A172 (cell line): ENCODE measurements at places on chromosomes 12 and 14.

DNA sequence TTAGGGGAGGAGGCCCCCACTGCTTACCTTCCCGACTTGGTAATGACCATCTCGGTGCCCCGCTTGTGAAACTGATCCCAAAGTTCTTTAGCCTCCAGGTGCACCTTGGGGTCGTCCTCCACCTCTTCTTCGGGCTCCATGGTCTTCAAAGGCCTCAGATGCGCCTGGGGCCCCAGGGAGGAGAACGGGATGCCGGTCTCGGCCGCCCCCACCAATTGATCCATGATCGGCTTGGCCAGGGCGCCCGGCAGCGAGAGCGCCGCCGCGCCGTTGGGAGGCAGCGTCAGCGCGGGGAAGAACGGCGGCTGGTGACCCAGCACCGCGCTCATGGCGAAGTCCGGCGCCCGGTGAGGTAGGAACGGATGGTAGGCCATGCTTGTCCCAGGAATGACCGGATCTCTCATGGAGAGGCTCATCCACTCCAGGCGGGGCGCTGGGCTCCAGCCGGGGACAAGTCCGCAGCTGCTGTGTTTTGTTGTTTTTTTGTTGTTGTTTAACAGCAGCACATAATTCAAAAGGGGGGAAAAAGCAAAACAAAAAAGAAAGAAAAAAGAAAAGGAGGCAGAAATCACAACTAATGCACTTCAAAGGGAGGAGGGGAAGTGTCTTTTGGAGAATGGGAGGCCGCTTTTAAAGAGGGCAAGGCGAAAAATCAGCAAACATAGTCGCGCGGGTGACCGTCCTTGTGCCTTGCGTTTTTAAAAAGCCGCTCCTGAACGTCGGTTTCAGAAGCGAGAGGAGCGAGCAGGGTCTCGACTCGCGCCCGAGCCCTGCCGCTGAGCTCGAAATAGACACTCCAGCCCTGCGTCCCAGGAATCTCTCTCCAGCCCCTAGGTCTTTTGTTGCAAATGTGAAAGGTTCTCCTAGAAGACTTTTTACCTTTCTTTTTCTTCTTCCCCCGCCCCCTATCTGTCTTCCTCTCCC, 928 bp downstream of the TBX3 start:
- DNase-seq = peak; percentile 22

DNA sequence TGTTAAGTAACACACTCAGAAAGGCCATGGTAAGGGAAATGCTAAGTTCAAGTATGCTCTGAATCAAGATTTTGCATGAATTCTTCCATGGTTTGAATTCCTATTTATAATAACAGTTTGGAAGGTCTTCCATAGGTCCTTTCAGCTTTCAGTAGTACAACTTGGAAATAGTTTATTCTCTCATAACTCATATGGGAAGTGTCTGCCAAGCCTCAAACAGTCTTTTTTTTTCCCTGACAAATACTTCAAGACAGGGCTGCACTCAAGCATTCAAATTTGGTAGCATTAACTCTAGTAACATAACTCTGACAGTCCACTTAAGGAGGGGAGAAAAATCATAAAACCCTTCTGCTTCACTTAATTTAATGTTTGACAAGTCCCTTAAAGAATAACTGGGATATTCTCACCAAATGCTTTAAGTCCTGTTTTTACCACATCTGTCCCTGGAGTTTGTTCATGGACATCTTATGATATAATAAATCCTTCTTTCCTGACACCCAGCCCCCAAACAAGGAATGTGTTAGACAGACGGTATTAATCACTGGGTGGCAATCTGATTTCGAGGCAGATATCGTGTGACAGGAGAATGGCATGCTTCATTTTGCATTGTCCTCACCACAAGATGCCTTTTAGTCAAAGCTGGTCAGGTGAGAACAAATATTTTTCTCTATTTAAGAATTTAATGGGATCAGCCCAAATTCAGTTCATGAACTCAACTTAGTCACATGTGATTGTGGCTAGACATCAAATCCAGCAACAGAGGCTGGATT, 165.7 kb downstream of the BMP4 start:
- no peak for DNase-seq

DNA sequence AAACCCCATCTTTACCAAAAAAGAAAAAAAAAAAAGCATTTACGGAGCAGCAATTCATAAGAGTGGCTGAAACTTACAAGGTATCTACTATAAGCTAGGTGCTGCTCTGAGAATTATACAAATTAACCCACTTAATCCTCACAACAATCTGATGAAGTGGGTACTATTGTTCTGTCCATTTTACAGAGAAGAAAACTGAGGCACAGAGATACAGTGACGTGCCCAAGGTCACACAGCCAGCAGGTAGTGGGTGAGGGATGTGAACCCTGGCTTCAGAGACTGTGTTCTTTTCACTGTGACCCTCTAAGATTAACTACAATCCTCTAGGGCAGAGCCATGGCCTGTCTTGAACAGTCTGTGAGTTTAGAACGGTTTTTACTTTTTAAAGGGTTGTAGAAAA, 3.3 kb downstream of the DDX54 start:
- DNase-seq = no peak

GRCh38 chr14:38199739-38200138, 8.0 kb upstream of the SSTR1 start:
- DNase-seq = no peak

- DNase-seq = peak; percentile 96
These were observed 7.8 kb upstream of the TBPL2 start for GRCh38 chr14:55448141-55448614.

GRCh38 chr14:66311058-66311457, 175.1 kb upstream of the CCDC196 start:
- DNase-seq = no peak

GRCh38 chr14:102373110-102373509, 10.4 kb downstream of the TECPR2 start:
- no peak for DNase-seq

DNA sequence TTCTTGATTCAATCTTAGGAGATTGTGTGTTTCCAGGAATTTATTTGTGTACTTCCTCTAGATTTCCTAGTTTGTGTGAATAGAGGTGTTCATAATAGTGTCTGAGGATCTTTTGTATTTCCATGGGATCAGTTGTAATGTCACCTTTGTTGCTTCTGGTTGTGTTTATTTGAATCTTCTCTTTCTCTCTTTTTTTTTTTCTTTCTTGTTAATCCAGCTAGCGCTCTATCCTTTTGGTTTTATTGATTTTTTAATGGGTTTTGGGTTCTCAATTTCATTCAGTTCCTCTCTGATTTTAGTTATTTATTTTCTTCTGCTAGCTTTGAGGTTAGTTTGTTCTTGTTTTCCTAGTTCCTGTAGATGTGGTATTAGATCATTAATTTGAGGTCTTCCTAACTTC, 242.5 kb downstream of the SEC23A start:
- DNase-seq = no peak

DNA sequence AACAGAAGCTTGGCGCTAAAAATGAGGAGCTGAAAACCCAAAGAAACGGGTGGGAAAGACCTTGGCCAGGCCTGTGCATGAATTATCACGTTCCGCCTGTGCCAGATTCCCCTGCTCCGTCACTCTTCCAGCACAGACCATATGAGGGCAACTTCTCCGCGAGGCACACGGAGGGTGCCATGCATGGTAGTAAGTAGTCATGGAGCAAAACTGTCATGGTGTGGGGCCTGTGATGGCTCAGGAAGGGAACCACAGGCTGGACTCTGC, 148.2 kb downstream of the ANO2 start:
- DNase-seq = no peak

DNA sequence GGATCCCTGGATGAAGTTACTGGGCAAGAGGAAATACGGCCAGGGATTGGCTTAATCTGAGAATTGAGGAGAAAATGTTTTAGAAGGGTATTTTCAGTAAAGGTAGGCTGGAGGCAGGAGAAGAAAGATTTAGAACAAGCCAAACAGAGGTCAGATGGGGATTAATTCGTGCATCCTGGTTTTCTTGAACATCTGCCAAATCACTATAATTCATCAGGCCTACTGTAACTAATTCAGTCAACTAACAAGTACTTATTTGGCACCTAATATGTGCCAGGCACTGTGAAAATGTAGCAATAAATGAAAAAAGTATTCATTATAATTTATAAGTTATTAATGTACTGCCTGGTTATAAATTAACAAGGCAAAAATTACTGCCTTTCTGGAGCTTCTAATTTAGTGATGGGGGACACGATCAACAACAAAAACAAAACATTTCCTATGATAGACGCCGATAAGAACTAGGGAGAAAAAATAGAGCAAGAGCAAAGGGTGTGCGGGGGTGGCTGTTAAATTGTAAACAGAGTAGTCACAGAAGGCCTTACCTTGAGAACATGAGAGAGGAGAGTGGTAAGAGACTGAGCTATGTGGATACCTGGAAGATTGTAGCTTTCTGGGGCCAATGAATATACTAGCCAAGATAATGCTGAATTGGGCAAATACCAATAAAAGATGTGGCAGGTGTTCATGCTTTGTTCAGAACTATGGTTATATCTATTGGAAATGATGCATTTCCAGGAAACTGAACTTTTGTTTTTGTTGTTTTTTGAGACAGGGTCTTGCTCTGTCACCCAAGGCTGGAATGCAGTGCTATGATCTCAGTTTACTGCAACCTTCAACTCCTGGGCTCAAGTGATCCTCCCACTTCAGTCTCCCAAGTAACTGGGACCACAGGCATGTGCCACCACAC, 34.0 kb downstream of the DUSP16 start:
- no peak for DNase-seq

DNA sequence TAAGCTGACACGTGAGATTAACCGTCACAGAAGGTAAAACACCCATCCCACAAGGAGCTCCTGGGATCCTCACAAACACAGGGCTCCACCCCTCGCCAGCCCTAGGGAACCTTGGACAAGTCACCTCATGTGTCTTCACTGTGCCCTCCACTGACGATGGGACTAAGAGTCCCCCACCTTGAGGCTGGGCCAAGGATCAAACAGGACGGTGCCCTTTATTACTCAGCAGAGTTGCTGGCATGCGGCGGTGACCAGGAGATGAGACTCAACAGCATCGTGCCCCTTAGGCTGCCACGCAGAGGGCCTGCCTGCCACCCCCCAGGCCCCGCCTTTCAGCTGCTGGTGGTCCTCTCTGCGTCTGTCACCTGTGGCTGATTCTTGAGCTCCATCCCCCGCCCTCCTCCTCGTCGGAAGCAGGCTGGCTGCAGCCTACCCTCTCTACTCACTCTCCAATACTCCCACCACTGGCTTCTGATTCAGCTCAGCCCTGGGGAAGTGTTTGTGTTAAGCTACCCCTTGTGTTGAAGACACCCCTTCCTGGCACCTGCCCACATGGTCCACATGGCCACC, 105.2 kb downstream of the DICER1 start:
- no peak for DNase-seq

- no peak for DNase-seq
These were observed 18.0 kb downstream of the XRCC3 start for GRCh38 chr14:103697206-103697602.

- DNase-seq = no peak
These were observed 97.9 kb upstream of the DAAM1 start for GRCh38 chr14:59090572-59090971.

DNA sequence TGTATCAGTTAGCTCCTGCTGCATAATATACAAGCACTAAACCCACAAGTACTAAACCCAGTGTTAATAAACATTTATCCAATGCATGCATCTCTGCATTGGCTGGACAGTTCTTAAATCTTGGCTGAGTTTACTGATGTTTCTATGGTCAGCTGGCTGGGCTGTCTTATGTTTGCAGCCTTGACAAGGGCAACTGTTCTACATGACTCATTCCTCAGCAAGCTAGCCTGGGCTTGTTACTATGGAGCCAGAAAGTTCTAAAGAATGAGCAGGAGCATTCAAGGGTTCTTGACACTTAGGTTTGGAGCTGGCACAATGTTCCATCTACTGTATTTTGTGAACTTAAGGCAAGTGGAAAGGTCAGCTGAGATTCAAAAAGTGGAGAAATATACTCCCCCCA, 199.1 kb downstream of the GLT1D1 start:
- DNase-seq = no peak

DNA sequence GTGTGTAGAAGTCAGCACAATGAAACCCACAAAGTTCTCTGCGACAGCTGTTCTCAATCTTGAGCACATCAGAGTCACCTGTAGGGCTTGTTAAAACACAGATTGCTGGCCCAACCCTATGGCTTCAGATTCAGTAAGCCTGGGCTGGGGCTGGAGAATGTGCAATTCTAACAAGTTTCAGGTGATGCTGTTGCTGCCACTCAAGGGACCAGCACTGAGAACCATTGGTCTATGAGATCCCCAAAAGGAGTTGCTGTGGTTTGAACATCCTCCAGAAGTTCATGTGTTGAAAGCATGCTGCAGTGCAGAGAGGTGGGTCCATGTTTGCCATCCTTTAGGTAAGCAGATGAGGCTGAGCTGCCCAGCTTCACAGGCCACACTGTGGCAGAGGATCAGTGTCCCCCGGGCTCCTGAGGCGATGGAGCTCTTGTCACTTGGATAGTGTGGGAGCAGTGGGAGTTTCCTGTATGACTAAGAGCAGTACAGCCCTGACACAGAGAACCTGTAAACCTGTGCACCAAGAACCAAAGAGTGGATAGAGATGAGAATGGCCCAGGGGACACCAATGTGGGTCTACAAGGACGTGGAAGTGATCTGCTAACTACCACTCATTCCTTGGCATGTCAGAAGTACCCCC, 8.0 kb upstream of the RTRAF start:
- DNase-seq = no peak

DNA sequence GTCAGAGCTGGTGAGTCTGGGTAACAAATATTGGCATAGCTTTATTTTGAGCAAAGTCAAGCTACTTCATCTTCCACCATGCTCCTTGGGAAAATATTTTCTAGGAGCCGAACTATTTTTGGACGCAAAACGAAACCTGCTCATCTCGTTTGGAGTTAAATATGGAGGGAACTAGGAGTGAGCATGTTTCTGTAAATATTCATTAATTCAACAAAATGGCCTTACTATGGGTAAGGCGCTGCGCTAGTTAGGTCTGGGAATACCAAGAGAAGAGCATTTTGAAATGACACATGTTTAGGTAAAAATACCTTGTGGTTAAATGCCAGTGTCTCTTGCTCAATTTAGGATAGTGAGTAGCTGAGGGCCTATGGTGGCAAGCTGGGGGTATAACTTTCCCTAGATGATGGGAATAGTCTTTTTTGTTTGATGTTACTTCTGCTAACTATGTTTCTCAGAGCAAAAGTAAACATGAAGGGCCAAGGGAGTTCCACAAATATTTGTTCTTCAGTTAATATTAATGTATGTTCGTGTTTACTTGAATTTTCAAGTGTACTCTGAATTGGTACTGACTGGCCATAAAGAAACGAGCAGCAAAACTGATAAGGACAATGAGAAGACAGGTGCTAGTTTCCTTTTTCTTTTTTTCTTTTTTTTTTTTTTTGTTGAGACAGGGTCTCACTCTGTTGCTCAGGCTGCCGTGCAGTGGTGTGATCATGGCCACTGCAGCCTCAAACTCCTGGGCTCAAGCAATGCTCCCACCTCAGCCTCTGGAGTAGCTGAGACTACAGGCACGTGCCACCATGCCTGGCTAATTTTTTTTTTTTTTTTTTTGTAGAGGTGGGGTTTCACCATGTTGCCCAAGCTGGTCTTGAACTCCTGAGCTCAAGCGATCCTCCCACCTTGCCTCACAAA, 77.7 kb downstream of the MAP1LC3B2 start:
- DNase-seq = no peak

- no peak for DNase-seq
These were observed 23.8 kb upstream of the PHLDA1 start for GRCh38 chr12:76055393-76055792.

GRCh38 chr12:47616440-47616839, 89.4 kb downstream of the RPAP3 start:
- DNase-seq = no peak

GRCh38 chr12:48160807-48161206, 3.5 kb upstream of the ASB8 start:
- no peak for DNase-seq
